Stimulated activated CD8-positive, alpha-beta memory T cell treated with anti-CD3 and anti-CD28 coated beads, Interleukin-7, amount 100 ng/mL, for 24 hours (primary cell): ENCODE measurements at places on chromosomes 2 and 18.

DNA sequence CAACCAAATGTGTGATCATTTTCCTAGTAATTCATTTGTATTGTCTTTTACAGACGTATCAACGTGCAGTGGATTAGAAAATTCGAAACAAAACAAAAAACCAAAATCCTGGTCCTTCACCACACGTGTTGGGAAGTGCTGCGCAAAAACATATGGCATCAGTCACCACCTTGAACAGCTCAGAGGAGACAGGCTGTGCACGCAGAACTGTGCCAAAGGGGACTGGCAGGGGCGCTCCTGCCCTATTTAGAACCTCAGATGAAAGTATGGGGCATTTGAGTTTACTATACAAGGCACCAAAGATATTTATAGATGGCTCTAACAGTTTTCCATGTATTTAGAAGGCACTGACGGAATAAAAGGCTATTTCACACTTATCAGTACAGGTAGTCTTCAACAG is 42.3 kb downstream of the NOL10 start:
- DNase-seq = no peak

- DNase-seq = no peak
These were observed 203.7 kb upstream of the DLGAP1 start for GRCh38 chr18:4658804-4659203.

DNA sequence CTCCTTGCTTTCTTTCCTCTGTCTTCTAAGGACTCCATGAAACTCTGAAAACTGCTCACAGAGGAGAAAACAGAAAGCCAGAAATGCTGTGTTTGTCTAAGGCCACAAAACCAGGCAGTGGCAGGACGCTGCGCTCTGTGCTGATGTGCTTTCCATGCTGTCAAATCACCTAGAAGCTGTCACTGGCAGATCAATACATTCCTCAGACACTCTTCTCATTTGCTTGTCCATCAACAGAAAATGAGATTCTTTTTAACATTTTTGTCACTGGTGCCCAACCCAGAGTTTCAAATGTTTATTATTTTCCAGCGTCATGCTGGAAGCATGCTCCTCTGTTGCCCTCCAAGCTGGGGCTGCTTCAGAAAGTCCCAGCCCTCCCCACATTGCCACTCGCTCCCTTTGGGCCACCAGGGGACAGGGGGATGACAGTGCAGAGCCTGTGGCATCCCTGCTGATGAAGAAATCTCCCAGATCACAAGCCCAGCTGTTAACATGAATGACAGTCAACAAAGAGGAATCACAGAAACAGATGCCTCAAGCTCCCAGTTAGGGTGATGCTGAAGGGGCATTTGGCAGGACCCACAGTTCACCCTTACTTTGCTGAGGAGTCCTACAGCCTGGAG is 117.5 kb upstream of the MEIS1 start:
- DNase-seq = no peak

- no peak for DNase-seq
These were observed 37.4 kb upstream of the DTNB start for GRCh38 chr2:25710750-25711149.

DNA sequence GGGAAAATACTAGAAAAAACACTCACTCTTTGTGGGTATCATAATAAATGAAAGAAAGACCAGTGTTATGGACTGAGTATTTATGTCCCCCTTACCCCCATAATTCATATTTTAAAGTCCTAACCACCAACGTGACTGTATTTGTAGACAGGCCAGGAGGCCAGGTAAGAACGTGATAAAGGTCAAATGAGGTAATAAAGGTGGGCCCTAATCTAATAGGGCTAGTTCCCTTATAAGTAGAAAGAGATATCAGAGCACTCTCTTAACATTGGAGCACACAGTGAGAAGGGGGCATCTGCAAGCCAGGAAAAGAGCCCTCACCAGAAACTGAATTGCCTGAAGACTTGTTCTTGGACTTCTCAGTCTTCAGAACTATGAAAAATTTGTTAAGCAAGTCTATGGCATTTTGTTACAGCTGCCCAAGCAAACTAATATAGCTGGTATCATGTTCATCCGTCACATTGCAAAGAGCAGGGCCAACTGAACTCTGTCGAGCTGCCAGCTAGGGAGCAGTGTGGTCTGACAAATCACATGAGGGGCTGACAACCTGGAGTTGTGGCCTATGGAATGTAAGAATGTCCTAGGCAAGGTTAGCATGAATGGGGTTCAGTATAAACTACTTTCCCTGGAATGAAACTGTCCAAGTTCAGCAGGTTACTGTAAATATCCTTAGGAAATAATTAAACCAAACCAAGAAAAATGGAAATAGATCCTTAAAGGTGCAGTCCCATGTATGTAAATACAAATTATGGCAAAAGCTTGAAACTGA is 280.9 kb downstream of the ZNF385B start:
- no peak for DNase-seq

DNA sequence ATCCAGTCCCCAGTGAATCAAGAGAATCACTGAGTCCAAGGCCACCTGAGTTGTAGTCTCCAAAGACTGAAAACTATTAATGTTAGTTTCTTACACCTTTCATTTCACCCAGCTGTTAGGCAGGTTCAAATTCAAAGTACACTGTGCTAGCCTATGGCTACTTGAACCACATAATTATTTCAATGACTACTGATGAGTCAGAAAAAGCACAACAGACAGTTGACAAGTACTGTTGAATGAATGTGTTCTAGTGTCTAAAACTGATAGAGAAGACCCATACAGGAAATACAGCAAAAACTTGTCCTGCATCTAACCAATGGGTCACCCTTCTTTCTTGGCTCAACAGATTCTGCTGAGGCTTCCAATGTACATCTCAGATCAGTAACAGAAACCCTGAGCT is 160.9 kb downstream of the MYO5B start:
- DNase-seq = no peak

DNA sequence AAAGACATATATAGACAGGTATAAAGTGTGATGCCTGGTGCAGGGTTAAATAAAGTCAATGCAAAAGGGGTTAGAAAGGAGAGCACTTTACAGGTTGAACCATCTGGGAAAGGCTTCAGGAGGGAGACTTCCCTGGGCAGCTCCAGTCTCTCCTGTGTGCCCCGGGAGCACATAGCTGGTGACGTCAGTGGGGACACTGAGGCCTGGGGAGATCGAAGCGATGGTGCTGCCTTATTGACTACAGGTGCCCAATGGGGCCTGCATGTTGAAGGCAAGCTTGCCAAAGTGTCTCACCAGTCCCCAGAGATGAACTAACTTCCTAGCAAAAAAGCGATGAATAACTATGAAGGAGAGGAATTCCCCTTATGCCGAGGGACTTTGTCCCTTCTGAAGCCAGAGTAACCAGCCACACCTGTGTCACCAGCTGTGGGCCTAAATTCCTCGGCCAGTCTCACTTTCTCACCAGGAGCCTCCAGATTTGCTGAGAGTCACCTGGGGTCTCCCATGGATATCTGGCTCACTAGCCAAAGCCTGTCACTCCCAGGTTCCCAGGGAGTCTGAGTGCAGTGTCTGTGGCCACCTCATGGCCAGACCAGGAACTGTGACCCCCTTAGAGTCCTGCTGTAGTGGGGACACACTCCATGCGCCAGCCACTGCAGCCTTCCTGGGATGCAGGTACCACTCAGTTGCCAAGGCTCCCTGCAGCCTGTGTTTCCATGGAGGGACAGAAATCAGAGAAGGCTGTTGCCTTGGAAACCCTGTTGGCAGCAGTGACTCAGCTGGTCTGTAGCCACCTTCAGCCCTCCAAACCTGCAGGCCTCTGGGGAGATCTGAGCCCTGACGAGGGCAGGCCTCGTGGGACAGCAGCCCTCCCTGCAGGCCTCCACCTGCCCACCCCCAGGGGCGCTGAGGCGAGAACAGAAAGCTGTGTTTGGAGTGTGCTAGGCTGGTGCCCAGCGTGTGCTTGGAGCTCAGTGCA is 128.7 kb downstream of the CTIF start:
- DNase-seq = no peak

- no peak for DNase-seq
These were observed 138.9 kb upstream of the KLHL14 start for GRCh38 chr18:32911660-32912284.

DNA sequence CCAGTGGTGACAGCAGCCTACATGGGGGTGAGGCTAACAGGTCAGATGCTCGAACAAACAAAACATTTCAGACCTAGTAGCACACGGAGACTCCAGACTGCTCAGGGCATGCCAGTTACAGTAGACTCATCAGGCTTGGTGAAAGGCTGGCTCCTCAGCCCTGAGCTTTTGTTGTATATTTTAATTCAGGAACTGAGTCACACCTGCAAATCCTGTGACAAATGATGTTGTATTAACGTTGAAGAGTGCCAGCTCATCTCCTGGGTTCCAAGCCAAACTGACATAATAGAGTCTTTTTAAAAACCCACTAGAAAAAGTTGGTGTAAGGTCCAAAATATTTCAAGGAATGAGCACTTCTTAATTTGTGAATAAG is 65.3 kb downstream of the C1D start:
- no peak for DNase-seq

- no peak for DNase-seq
These were observed 47.6 kb downstream of the DHRS9 start for GRCh38 chr2:169116993-169117392.

DNA sequence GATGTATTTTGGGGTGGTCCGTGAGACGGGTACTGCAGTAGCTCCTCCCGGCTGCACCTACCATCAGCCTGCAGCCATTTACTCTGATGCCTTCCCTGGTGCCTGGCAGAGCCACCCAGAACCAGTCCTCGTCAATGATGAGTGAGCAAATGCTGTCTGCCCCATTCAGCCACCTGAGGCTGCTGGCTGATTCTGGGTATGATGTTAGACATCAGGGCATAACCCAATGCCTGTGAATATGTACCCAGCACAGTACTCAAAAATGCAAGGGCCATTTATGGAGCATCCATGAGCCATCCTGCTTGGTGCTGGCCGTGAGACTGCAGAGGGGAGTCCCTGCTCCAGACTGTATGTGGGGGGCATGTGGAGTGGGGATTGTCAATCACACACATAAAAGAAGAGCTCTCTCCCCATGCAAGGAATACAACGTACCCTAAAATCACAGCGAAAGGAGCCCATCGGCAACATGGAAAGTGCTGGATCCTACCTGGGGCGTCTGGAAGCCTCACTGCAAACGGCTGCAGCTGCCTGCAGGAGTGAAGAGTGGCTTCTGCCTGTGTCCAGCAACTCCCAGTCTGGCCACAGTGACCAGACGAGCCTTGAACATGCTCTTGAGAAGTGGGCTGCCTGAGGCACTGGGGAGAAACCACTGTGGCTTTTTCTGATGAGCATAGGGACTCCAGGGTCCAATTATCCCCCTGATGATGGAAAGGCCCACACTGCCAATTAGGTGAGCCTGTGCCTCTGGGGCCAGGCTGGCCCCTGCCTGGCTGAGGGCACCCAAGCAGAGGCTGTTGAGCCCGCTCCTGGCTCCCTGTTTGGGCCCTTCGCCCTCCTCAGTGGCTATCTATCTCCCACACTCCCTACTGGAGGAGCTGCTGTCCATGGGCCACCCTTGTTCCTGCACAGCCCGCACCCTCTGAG is 2.4 kb upstream of the OR6B2 start:
- DNase-seq = no peak

- DNase-seq = no peak
These were observed 100.9 kb downstream of the BAZ2B start for GRCh38 chr2:159515441-159515840.

DNA sequence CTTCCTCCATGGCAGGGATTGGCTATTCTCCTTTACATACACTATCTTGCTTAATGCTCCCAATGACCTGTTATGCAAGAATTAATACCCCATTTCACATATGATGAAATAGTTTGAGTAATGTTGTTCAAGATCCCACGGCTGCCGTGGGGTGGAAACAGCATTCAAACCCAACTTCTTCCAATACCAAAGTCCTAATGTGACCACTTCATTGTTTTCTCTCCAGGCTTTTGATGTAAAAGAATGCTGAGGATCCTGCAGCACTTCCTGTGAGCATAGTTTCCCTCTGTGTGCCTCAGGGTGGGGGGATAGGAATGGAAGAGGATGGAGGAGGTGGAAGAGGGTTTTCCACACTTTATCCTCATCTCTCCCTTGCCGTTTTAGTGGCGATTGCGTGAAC is 199.4 kb downstream of the IRS1 start:
- DNase-seq = no peak

GRCh38 chr2:1738646-1739302 is 5.5 kb downstream of the PXDN start:
- no peak for DNase-seq
